ENCODE measurements at places on chromosomes 12 and 14.
A peak's percentile ranks its signal among the peaks of the same experiment; 100 is the strongest.

GRCh38 chr14:90567191-90567590 lies 170.4 kb downstream of the CALM1 start:
- no peak for DNase-seq

- DNase-seq = no peak
Observed at GRCh38 chr14:96189281-96189711, 15.3 kb upstream of the BDKRB2 start.

GRCh38 chr14:65637780-65638179 lies 225.2 kb downstream of the FUT8 start:
- peak; percentile 19 for DNase-seq

DNA sequence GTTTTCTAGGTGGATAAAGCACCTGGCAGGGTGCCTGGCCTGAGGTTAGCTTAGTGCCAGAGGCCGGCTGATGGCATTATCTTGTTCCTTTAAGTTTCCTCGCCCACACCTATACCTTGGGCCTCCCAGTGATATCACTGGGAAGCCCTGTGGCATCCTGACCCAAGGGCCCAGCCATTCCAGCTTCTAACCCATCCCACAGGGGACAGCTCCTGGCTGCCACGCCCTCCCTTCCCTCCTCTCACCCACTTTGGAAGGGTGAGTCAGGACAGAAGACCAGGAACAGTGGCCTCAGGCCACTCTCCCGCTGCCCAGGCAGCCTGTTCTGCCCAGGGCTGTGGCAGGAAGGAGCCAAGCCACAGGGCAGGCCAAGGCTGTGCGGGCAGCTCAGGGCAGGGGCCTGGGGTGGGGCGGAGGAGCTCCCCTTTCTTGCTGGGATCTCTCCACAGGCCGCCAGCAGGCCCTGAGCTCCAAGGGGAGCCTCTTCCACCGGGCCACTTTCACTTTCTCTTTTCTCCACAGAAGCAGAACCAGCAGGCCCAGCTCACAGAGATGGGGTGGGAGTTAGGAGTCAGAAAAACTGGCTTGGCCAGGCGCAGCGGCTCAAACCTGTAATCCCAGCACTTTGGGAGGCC lies 75.1 kb downstream of the IRF2BPL start:
- DNase-seq = no peak

DNA sequence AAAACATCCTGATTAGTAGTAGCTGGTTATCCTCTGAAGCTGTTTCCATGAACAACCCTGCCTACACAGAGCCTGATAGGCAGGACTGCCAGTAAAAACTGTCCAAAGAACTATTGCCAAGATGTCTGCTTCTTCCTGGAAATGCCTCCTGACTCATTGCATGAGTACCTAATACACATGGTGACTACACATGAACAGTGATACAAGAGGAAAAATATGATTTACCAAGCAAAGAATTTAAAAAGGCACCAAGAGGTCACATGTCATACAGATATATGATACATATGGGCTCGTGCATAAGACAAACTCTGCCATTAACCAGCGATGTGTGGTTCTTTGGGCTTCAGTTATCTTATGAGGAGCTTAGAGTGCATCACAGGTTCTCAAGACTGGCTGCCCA lies 552.3 kb downstream of the SLC16A7 start:
- peak; percentile 19 for DNase-seq

GRCh38 chr12:32284561-32284960 lies 114.8 kb upstream of the FGD4 start:
- no peak for DNase-seq

- no peak for DNase-seq
Observed at GRCh38 chr12:104957719-104958000, 430 bp downstream of the SLC41A2 start.

DNA sequence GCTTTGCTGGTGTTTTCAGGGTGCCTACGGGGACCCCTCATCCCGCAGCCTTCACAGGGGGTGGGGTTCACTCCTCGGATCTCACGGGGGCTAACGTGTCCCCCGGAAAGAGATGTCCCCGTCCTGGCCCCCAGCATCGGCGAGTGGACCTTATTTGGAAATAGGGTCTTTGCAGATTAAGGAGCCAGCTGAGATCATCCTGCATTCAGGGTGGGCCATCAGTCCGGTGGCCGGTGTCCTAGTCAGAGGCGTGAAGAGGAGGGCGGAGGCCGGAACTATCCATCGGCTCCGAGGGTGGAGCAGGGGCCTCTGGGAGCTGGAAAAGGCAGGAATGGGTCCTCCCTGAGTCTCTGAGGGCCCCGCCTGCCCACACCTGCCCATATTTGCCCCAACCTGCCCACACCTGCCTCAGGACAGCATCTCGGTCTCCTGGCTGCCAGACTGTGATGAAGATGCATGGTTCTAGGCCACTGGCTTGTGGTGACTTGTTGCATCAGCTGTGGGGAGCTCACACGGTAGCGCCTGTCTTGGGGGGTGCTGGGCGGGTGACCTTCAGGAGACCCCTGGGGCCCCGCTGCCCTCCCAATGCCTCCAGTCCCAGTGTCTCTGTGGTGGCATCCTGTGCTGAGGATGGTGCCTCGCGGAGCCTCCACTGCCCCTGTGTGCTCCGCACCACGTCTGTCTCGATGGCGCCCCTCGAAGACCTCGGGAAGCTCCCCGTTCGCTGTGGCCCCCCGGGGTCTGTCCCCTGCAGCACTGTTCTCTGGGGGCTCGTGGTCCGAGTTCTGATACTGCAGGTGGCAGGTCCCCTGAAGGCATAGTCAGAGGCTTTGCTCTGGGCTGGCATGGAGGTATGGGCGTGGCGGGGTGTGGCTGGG lies 14.7 kb downstream of the NOC4L start:
- DNase-seq = no peak

GRCh38 chr12:56676851-56677580 lies 11.1 kb downstream of the PTGES3 start:
- no peak for DNase-seq

DNA sequence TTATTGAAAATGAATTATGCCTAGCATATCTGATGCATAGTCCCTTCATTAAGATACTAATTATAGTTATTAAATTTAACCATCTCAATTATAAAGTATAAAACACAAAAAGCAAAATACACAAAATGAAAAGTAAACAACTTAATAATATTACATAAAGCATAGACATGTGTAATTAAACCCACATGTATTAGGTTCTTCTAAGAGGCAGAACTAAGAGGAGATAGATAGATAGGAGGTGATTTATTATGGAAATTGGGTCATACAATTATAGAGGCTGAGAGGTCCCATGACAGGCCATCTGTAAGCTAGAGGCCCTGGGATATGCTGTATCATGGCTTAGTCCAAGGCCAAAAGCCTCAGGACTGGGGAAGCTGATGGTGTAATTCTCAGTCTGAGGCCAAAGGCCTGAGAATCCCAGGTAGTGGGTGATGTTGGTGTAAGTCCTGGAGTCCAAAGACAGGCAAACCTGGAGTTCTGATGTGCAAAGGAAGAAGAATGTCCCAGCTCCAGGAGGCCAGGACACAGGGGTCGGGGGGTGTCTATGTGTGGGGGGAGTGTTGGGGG lies 953.3 kb downstream of the TRHDE start:
- DNase-seq = no peak

- DNase-seq = no peak
Observed at GRCh38 chr12:75389061-75389460, 1.8 kb upstream of the GLIPR1L2 start.

GRCh38 chr14:77094672-77095284 lies 3.3 kb upstream of the CIPC start:
- no peak for DNase-seq

DNA sequence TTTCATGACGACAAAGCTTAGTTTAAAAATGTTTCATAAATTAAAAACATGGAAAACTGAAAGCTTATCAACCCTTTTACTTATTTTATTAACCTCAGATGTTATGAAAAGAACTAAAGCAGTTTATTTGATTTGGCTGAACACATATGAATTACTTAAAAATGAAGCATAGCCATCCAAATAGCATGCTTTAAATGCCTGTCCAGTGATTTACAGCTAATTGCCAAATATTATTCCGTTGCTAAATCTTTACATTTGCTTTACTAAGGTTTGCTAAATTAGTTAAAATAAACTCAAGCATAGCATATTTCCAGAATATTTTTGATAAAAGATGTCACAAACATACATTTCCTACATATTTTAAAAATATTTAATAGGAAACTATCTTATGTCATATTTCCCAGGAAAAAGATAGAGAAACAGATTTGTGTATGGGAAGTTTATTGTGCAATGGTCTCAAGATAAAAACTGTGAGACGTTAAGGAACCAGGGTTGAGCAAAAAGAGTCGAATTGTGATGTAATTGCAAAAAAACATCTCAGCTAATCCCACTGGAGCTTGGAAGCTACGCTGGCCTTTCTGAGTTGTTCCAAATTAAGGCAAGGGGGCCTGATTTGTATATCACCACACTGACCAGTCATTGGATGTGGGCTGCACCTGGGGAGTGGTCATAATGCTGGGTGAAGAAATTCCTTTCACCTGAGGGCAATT lies 25.8 kb downstream of the GPR135 start:
- DNase-seq = no peak

GRCh38 chr14:67253076-67253635 lies 11.9 kb downstream of the PALS1 start:
- DNase-seq = no peak

DNA sequence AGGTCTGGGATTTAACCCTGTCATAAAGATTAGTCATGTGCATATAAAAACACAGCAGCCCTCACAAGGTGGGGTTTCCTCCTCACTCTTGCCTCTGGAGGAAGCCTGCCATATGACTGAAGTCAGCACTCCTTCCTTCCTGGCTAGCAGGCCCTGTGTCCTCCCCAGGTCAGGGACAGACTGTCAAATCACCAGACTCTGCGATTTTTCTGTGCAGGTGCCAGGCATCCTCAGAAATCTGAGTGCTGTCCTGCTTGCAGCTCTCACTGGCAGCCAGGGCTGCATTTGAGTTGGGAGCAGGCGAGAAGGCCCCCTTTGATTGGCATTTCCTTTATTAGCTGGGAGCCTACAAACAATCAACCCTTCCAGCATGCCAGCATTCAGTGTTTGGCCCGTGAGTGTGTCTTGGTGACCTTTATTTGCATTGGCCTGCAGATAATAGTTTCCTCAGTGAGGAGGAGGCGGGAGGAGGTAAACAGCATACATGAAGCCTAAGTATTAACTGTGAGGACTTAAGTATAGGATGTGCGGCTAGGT lies 183.8 kb upstream of the ARHGAP5 start:
- no peak for DNase-seq

DNA sequence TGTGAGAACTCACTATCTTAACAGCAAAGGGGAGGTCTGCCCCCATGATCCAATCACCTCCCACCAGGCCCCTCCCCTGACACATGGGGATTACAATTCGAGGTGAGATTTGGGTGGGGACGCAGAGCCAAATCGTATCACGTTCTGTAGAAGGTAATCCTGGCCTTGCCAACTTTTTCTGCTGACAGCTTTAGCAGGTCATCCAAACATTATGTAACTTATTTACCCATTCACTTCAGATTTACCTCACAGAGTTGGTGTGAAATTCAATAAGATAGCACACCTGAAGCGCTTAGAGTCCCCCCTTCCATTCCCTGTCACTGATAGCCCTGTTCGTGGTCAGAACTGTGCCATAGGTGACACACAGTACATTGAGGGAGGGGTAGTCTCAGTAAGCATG lies 219.1 kb downstream of the FBXL14 start:
- no peak for DNase-seq

DNA sequence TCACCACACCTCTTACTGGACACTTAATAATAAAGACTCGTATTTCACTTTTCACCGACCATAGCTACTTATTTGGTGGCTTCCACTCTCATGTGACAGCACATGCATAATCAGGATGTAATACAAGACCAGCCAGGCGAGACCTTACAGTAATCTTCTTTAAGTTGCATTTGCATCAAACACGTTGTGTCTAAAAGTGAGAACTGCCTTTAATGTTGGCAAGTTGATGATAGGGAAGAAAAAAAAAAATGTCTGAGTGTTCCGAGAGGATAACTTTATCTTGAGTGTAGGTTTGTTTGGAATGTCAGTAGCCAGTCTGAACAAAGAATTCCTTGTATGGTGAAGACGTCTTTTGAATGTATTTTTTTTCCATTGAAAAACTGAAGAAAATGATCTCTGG lies 440.4 kb downstream of the ADAMTS20 start:
- DNase-seq = no peak

DNA sequence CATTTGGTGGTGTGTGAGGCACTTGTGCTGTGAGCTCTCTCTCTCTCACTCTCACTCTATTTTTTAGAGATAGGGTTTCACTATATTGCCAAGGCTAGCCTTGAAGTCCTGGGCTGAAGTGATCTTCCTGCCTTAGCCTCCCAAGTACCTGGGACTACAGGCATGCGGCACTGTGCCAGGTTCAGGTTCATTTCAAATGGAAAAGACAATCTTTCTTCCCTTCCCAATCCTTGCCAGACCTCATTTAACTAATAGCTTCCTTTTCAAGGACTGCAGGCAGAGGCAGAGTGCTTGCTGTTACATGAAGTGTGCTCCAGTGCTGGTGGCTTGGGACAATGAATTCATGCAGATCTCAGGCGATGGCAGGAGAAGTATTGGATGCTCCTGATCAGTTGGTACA lies 73.2 kb upstream of the BICD1 start:
- DNase-seq = no peak

- no peak for DNase-seq
Observed at GRCh38 chr14:37018571-37019240, 153.7 kb downstream of the SLC25A21 start.

- no peak for DNase-seq
Observed at GRCh38 chr12:91023326-91024004, 18.7 kb upstream of the EPYC start.

DNA sequence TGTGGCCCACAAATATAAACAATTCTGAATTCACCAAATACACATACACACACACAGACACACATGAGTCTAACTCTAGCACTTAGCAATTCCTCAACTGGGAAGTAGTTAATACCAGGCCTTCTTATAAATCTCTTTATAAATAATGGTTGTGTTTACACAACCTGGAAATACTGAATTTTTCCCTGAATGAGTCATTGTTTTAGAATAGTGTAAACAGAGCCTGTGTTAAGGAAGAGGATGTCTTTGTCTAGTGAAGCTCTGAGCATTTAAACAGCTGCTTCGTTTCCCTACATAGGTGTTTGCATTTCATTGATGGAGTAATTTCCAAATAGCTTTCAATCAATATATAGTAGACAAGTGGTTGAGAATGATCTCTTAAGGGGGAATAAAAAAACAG lies 218.8 kb downstream of the BTG1 start:
- peak; percentile 15 for DNase-seq

DNA sequence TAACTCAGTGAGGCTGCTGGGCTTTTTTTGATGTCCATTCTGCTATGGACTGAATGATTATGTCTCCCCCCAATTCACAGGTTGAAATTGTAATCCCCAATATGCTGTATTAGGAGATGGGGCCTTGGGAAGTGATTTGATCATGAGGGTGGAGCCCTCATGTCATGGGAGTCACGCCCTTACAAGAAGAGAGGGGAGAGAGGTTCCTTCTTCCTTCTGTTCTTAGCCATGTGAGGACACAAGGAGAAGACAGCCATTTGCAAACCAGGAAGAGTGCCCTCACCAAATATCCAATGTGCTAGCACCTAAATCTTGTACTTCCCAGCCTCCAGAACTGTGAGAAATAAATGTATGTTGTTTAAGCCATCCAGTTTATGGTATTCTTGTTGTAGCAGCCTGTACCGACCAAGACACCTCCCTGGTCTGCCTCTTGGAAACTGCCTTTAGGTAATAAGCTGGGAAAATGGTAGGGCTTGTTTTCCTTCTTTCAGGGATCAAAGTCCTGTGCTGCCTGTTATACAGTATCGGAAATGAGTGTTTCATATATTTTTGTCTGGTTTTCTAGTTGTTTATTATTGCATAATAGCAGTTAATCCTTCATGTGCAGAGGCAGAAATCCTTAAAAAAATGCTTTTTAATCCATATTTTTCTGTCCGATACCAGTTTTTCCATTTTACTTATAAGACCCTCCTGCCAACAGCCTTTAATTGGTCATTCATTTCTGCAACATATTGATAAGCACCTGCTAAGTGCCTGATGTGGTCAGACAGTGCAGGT lies 16.3 kb downstream of the BORCS5 start:
- DNase-seq = no peak

All from epithelial cell of proximal tubule (primary cell).